ENCODE measurements at places on chromosomes 3 and 15. TPM values are rescaled to one million over a fixed set of nuclear protein-coding genes. Genes with fewer than 3 reads are reported as not detected.

GRCh38 chr15:23576061-23576460 lies 10.6 kb downstream of the MKRN3 start:
- DNase-seq = no peak

GRCh38 chr3:106629215-106629832 lies 747.9 kb upstream of the CCDC54 start:
- peak; percentile 2 for DNase-seq

APPL1 gene
- 36.9 TPM for total RNA-seq

ARL14 gene
- total RNA-seq = not detected

ERC2 gene
- 0.54 TPM for total RNA-seq

All from hematopoietic multipotent progenitor cell (in vitro differentiated cells).